ENCODE measurements at places on chromosomes 2 and 18.

GRCh38 chr2:942775-943460 is 7.7 kb upstream of the SNTG2 start:
- DNase-seq: no peak

GRCh38 chr18:6561420-6561861 is 146.7 kb upstream of the L3MBTL4 start:
- no peak for DNase-seq

DNA sequence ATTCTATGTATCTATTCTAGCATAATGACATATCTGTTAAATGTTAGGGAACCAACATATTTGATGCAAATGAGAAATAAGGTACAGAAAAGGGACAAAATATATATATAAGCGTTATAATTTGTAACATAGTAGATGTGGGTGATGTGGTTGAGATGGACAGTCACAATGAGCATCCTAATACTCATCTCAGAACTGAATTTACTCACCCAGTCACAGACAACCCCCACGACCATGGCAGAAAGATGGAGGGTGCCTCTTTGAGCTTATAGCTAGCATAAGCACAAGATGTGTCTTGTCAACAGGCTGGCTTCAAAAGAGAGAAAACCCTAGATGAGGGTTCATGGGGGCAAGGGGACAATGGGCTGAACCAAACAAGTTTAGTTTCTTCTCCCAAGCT is 9.1 kb upstream of the DSG3 start:
- no peak for DNase-seq

DNA sequence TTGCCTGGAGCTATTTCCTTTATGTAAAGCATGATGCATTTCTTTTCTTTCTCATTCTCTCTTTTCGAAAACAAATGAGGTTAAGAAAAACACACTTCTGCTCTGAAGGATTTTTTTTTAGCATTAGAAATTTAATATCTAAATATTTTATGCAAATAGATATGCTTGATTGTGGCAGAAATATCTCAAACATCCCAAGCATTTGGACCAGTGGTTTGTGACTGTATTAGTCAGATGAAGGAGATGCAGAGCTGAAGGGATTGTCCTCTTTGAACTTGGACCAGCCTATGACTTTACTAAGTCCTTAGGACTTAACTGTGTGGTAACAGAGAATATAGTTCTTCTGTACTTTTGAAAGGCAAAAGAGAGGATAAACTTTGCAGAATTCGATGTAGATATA is 335.9 kb upstream of the NT5C1B start:
- DNase-seq: no peak

DNA sequence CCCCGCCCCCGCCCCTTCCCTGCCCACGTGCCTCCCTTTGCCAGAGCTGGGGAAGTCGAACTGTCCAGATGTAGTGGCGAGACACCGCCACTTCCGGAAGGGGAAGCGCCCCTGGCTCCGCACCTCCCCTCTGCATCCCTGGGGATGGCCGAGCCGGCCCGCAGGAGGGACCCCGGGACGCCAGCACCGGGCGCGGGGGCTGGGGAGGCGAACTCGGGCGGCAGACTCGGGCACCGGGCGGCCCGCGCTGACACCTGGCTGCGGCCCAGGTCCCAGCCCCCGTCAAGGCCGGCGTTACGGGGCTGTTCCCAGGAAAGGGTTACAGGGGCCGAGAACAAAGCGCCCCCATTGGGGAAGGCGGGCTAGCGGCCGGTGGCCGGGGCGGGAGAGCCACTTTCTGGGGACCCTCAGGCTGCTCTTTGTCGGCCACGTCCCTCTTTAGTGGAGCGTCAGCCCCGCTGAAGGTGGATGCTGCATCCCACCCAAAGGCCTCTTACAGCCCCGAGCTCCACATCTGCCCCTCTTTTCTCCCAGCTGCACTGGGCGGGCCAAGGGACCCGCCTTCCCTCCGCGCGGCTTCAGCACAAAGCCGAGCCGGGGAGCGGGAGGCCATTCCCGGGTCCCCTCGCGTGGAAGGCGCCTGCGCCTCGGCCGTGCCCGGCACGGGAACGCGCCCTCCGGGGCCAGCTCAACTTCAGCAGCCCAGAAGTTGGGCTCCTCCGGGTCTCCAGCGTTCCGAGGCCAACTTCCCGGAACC is 1.3 kb downstream of the SDC1 start:
- DNase-seq: no peak

DNA sequence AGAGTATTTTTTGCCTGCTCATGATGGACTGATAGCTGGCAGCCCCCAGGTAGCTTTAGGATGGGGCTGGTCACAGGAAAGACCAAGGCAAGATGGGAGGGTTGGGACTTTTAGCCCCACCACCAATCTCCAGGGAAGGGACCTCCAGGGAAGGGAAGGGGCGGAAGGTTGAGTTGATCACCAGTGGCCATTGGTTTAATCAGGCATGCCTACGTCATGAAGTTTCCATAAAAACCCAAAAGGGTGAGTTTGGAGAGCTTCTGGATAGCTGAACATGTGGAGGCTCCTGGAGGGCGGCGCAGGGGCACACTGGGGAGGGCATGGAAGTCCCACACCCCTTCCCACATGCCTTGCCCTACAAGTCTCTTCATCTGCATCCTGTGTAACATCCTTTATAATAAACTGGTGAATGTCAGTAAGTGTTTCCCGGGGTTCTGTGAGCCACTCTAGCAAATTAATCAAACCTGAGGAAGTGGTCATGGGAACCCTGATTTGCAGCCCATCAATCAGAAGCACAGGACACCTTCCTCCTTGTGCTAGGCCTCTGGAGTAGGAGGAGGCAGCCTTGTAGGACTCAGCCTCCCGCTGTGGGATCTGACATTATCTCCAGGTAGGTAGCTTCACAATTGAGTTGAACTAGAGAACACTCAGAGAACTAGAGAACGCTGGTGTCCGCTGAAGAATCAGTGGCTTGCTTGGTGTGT is 30.3 kb downstream of the RAB31 start:
- DNase-seq: no peak

GRCh38 chr2:9844036-9844483 is 786 bp downstream of the TAF1B start:
- DNase-seq: no peak

DNA sequence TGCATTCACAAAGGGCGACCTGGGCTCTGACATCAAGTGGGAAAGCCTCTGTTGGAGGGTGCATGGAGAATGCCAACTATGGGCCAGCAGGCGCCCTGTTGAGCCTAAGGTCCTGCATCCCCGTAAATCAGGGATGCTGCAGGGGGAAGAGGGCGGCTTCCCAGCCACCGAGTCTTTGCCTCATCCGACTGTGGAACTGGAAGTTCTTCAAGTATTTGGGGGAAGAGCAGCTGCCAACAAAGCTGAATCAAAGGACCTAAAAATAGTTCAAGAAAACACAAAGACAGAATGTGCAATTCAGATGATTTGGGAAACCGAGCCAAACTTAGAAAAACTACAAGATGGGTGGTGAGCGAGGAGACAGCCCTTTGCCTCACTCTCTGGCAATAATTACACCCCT is 281.1 kb upstream of the MGAT5 start:
- DNase-seq: no peak

DNA sequence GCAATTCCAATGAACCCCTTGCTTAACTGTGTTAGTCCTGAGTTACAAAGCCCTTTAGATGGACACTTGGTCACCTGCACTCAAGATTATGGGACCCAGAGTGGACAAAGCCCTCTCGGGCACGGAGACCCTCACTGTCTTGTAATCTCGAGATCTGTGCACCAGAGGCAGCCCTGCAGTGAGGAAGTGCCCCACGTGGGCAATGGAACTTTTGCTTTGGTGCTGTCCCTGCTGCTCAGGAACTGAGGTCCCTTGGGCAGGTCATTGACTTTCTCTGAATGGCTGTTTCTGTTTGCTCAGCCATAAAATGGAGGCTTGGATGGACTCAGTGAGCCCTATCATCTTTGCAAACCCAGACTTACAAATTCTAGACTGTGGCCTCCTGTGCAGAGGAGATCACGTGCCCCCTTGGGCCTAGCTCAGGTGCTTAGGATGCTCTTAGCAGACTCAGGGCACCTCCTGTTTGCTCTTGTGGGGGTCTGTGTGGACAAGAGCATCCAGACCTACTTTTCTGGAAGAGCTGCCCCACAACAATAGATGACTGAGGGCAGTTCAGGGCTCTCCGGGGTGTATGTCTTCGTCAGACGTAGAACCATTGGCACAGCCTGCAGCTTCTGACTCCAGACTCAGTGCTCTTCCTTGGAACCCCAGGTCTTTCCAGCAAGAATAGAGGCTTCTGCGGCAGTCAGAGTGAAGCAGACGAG is 94.5 kb upstream of the HS6ST1 start:
- DNase-seq: no peak

- no peak for DNase-seq
These were observed 53.0 kb downstream of the SKA1 start for GRCh38 chr18:50427896-50428295.

GRCh38 chr2:200131307-200131706 is 175.2 kb upstream of the SPATS2L start:
- DNase-seq: no peak

DNA sequence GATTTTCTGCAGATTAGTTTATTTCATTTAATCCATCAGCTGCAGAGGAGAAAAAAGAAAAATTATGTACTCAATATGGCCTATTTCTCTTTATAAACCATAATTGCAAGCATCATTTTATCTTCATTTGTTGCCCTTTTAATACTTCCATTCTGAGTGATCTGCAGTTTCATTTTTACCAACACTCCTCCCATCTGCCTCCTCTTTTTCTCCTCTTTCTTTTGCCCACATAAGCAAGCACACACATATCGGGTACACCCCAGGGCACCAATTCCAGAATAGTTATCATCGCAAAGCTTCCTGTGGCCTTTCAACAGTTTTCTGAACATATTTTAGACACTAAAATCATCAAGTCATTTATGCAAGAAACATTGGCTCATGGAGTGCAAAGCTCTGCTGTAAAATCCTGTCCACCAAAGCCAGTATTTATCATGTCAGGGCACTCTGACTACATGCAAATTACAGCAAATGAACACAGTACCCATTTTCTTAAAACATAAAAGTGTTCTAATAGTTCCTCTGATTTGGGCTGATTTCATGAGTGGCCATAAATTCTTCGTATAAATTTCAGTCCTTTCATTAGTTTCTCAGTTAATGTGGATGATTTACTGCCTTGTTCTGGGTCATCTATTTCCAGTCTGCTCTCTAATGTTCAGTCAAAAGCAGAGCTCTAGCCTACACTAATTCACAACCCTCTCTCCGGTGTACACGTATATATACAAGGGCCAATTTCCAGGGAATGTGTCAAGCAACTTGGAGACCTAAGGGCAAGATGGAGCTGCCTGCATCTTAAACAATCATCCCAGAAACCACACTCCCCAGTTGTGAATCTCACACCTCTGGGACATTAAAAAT is 281.3 kb downstream of the STK39 start:
- DNase-seq: no peak

GRCh38 chr2:63058144-63058920 is 7.7 kb downstream of the OTX1 start:
- no peak for DNase-seq

- DNase-seq: no peak
These were observed 468.7 kb upstream of the FANCL start for GRCh38 chr2:58709687-58710354.

DNA sequence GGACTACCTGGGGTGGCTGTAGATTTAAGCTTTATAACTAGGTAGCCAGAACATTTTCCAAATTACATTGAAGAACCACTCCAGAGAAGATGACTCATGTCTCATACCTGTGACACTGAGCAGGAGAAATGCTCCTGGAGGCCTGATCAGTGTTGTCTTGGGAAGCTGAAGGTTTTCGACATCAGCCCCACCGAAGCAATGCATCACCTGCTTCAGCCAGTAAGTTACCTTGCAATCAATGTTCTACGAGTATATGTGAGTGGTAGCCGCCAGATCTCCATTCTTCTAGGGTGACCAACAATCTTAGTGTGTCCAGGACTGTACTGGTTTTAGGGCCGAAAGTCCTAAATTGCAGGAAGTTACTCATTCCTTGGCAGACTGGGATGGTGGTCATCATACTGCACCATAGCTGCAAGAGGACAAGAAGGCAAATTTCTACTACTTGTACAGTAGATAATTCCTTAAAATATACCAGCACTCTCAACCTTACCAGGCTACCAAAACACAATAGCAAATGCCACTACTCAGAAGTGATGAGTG is 109.3 kb upstream of the LINC00305 start:
- no peak for DNase-seq

DNA sequence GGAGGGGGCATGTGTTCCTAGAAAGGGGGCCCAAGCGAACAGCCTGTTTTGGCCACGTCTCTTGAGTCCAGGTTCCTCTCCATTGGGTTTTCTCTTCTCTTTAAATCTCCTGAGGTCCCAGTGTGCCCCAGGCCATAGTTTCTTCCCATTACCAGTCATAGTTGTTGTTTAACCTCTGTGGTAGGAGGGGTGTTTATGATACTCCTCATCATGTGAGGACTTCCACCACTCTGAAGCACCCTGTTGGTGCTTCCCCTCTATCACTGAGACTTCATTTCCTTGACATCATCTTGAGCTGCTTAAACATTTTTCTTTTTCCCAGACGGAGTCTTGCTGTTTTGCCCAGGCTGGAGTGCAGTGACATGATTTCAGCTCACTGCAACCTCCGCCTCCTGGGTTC is 45.9 kb downstream of the WIPF1 start:
- DNase-seq: no peak

DNA sequence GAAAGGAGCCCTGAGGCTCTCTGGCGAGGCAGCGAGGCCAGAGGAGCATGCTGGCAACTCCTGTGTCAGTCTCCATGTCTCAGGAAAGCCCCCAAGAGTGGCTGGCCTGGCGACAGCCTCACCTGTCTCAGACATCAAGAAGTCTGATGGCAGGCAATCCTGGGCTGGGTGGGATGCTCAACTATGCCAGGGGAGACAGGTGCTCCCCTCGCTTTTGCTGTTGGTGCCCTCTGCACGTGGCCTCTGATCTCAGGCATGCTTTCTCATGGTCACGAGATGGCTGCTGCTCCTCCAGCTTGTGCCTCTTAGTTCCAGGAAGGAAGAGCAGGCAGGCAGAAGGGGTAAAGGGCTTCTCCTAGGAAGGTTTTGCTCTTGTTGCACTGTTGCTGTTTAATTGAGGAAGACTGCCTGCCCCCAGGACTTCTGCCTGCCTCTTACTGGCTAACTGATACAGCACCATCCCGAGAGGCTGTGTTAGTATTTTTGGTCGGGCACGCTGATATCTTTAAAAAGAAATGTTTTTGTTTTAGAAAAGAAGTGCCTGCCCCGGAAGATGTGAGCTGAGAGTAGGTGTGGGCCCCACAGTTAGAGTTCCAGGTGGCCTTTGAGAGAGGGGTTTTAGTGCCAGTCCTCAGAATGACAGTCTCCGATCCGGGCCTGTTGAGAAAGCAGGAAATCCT is 344.8 kb upstream of the HS6ST1 start:
- no peak for DNase-seq

DNA sequence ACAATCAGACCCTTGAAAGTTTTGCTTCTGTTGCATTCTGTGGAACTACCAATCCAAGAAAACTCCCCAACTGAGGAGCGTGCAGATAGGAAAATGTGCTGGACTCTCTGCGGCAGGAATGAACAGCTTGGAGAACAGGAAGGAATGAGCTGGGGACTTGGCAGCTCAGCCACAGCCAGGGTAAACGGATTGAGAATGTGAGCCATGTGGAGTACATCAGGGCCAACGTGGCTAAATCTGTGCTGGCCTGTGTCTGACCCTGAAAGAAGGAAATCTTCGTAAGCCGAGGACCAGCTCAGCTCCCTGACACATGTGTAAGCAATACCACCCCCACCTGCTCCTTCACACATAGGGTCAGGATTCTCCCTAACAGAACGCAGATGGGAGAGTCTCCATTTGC is 1023.7 kb downstream of the BCL11A start:
- no peak for DNase-seq
